ENCODE measurements at places on chromosomes 11 and 22. TPM values are rescaled to one million over a fixed set of nuclear protein-coding genes. Genes with fewer than 3 reads are reported as not detected.

DNA sequence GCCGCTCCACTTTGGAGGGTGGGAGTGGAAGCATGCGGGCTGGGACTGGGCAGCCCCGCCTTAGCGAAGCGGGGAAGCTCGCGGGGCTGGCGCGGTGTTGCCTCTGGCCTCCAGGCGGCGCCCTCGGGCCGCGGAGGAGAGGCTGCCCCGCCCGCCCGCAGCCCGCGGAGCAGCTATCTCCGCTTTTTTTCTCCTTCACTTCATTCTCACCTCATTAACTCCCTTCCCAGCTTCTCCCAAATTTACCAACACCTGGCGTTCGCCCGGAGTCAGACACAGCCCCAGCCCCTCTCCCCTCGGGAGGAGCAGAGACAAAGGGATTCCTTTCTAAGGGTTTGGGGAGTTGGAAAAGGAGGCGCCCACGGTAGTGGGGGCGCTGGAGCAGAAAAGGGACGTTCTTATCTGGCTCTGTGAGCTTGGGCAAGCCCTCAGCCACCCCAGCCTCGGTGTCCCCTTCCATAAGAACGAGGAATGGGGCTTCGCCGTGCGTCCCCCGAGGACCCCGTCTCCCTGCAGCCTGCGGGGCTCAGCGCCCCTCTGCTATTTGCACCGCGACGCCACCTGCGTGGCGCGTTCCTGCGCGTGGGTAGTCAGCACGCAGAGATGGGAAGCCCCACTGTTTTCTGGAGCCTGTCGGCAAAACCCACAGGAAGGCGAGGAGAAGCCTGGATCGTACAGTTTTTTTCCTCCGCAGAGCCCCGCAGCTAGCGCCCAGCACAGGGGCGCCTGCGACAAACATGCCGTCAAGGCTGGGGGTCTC lies 1.5 kb upstream of the WNT11 start:
- DNase-seq: peak; percentile 95

- no peak for DNase-seq
Measured at GRCh38 chr11:115515647-115516395, 11.6 kb upstream of the CADM1 start.

- DNase-seq: peak; percentile 85
Measured at GRCh38 chr22:17057959-17058814, 26.6 kb upstream of the IL17RA start.

DNA sequence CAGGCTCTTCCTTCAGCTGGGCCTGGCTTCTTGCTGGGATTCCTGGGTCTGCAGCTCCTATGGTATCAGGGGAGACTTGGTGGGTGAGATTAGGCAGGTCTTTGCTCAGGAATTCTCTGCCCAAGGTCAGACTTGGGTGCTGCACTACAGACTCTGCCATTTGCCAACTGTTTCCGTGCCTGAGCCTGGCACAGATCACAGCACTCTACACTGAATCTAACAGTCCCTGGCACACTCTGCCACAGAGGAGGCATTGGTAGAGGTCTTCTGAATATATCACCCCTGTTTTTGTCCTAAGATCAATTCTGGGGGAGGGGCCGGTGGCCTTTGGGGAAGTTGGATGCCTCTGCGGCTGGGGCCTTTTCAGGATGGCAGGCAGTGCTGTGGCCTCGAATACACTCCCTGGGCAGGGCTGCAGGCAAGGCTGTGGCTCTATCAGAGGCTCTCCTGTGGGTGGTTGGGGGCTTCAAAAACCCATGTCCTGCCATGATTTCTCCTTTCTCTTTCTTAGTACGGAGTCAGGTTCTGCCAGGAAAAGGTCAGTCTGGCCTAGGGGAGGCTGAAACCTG lies 115.0 kb upstream of the NARS2 start:
- DNase-seq: no peak

DNA sequence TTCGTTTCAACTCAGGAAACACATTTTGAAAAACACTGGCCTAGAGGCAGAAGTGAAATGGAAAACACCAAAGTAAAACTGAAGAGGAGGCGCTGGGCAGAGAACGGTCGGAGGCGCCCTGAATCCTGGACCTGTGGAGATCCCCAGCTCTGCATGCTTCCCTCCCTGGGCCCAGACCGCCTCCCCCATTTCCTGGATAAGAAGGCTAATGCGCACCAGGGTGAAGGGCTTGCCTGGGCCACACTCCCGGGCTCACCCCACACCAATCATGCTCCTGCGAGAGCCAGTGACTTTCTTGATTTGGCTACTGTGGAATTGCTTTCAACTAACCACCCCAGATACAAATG lies 167.1 kb downstream of the CRYBB2 start:
- no peak for DNase-seq

GRCh38 chr22:38411016-38411415 lies 44.0 kb downstream of the KCNJ4 start:
- no peak for DNase-seq

- no peak for DNase-seq
Measured at GRCh38 chr11:120710354-120711131, 199.0 kb downstream of the GRIK4 start.

The MYBPC3 gene
- total RNA-seq: not detected

DNA sequence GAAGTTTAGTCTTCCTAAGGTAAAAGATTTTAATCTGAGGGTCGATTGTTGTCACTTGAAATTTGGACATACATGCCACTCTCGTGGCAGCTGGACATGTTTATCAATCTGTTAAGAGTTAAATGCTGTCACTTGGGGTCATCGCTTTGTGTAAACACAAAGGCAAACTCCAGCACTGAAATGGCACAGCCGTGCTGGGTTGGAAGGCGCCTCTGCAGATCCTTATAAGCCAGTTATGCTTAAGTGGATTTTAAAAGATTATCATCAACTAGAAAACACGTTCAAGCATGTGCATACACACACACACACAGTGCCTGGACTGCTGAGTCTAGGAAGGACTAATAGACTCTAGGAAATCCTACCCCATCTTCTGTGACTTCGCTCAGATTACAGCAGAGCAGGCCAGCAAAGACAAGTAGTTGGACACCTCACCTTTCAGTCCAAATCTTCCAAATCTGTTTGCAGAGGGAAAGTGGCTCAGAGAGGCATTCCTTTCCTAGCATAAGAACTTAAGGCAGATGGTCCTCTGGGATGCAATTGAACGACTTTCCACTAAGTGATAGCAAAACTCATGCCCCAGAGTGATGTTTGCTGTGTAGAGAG lies 83.7 kb downstream of the CACNG2 start:
- DNase-seq: no peak

The TTC9C gene
- 32.7 TPM for total RNA-seq

DNA sequence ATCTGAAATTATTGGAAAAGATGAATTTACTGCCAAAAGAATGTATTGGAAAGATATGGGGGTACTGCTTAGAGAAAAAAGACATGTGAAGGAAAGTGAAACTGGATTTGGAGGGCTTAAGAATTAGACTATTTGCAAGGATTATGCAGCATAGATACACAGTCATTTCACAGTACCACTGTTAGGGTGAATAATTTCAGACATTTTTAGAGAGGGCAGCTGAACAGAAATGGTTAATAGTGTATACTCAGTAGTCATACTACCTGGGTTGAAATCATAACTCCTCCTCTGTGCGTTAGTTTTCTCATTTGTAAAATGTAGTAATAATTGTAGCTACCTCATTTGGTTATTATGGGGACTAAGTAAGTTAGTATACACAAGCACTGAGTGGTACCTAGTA lies 33.0 kb downstream of the GAS2 start:
- no peak for DNase-seq

Data from activated CD4-positive, alpha-beta T cell treated with anti-CD3 and anti-CD28 coated beads, Interleukin-2, amount 10 ng/mL, durations not matched to agents 24 days and 14 days (primary cell).